Activated CD8-positive, alpha-beta memory T cell treated with anti-CD3 and anti-CD28 coated beads for 48 hours (primary cell): ENCODE measurements at places on chromosomes 4 and X.

- no peak for DNase-seq
Observed at GRCh38 chr4:2411786-2412510, 6.5 kb downstream of the ZFYVE28 start.

- DNase-seq: no peak
Observed at GRCh38 chr4:124325690-124326089, 386.8 kb downstream of the ANKRD50 start.

DNA sequence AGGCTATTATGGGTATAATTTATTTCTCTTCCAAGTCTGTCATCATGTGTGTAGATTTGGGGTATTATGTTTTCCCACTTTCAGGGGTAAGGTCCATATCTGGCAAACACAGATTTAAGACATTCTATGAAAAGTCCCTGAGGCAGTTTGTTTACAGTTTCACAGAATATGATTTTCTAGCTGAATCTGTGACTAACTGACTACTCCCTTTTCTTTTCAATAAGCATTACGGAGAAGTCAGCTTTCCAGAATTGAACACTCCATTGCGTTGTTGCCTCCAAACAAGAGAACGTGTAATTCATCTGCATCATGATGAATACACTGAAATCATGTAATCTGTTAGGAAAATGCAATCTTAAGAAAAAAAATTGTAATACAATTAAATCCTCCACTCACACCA is 226.7 kb upstream of the SFRP2 start:
- DNase-seq: no peak

DNA sequence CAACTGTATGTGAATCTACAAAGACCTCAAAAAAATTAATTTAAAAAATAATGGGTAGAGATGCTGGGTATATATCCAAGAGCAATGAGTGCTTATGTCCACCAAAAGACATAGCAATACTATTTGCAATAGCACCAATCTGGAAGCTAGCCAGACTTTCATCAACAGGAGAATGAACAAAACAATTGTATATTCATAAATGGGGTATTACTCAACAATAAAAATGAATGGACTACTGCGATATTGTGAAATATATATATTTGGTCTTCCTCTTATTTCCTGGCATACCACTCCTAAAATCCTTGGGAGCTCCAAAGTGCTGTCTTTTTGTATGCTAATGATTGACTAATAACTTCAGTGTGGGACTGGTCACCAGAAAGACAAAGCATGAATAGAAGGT is 77.5 kb downstream of the MSN start:
- no peak for DNase-seq

DNA sequence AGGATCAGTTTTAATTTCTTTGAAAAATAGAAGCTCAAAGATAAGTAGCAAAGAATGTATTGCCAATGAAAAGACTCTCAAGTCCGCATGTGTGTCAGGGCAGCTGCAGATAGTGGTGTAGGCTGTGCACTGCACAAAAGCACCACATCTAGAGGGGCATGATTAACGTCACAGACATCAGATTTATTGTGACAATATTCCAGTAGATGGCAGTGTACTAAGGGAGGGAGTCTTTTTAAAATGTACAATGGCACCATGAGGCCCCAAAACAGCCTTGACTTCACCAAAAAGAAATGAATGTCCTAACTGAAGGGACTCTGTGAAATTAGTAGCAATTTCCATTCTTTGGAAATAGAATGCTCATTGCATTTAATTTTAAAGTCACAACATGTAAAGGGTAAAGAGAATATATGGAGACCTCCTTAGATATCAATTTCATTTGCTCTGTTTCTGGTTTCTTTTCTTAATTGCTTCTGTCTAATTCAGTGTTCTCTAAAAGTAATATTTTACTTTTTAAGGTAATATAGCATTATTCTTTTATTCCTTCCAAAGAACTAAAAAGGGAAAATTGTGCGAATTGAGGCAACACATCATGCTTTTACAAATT is 98.4 kb downstream of the ZNF827 start:
- no peak for DNase-seq

DNA sequence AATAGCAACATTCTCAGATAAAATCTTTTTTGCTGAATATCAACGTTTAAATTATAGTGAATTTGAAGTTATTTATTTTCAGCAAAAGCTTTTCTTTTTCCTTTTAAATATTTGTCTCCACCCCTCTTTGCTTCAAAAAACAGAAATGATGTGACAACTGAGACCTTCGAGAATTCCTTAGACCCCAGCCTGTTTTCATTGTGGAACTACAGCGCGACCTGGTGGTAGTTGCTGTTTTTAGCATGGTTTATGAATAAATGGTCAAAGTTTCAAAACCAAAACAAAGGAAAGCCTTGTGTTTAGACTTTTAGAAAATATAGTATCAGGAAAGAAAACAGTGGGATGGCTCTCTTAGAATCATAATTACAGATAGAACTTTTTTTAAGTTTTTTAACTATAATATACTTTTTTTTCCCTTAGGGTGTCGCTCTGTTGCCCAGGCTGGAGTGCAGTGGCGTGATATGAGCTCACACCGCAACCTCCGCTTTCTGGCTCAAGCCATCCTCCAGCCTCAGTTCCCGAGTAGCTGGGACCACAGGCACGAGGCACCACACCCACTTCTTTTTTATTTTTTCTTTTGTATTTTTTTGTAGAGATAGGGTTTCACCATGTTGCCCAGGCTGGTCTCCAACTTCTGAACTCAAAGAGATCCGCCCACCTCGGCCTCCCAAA is 26.8 kb upstream of the TMEM184C start:
- DNase-seq: peak; percentile 23

DNA sequence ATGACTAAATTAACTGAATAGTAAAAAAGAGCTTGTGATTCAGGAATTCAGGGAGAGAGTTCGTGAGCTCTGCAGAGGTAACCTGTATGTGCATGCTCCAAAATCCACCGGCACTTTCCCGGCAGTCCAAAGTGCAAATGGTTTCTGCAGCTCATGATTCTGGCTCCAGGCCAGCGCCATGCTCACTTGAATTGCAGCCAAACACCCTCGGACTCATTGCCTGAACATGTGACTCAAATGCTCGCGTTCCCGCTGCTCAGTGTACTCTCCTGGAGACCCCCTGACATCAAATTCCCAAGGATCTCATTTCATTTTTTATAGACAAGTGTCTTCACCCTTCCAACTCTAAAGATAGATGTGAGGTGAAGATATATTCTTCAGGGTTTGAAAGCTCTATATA is 44.1 kb upstream of the SH3RF1 start:
- no peak for DNase-seq

GRCh38 chr4:123536225-123536624 is 139.6 kb downstream of the SPRY1 start:
- DNase-seq: no peak

- DNase-seq: no peak
Observed at GRCh38 chr4:110501826-110502225, 25.9 kb downstream of the ENPEP start.

GRCh38 chr4:126957556-126957955 is 675.2 kb upstream of the INTU start:
- DNase-seq: no peak

GRCh38 chrX:1784773-1785172 is 169.9 kb downstream of the ASMT start:
- DNase-seq: no peak

DNA sequence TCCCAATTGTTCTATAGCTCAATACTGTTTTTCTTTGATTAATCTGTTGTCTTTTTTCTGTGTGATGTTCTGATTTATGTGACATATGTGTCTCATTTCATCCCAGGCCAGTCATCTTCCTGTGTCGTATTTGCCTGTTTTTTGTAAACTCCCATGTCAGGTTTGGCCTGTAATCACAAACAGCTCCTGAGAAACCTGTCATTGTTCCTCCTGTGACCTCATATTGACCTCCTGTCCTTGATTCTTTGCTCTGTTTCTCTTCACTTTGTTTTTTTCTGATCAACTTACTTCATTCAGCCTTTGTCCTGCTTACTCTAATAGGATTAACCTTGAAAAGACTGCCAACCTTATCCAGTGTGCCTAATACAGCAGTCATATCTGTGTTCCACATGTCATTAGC is 438.3 kb downstream of the CFAP47 start:
- no peak for DNase-seq

- DNase-seq: no peak
Observed at GRCh38 chrX:54818221-54818620, 10.7 kb downstream of the MAGED2 start.

- no peak for DNase-seq
Observed at GRCh38 chr4:89837993-89838390, 1.0 kb upstream of the SNCA start.

- no peak for DNase-seq
Observed at GRCh38 chr4:98765771-98766170, 107.4 kb upstream of the TSPAN5 start.

DNA sequence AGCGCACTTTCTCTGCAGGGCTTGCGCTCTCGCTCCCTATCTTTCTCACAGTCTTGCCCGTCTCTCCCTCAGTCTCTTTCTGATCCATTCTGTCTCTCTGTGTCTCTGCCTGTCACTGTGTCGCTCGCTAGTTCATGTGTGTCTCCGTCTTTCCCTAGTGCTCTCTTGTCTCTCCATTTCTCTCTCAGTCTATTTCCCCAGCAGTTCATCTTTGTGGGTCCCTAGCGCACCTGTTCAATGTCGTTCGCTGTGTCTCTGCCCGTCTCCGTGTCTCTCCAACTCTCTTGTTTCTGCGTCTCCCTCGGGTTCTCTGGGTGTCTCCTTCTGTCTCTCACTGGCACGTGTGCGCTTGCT is 1.5 kb downstream of the GPR101 start:
- DNase-seq: no peak

GRCh38 chr4:38663090-38663800 is 754 bp upstream of the KLF3 start:
- DNase-seq: no peak

DNA sequence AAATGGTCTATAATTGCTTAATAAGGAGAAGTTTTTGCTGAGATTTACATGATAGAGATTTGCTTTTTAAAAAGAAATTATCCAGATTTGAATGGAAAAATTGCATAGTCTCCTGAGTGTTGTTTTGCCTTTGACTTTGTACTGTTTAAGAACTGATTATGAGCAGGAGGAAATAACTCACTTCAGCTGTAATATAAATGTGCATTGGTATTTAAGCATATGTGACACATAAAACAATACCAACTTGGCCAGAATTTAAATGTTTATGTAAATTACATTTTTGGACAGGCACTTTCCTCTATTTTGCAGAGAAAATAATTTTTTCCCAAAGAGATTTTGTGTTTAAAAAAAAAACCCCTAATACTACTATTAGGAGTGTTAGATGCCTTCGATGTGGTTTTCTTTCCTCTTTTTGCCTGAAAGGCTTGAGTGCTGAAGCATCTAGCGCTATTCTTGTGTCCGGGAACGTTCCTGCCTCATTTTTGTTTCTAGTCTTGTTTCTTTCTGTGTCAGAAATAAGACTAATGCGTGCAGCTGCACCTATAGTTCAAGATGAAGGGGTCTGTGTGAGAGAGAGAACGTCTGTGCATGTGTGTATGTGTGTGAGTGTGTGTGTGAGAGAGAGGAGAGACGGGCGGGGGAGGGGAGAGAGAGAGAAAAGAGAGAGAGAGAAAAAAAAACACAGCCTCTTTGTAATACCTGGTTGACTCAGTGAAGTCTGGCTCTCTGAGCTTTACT is 60.8 kb downstream of the TBL1X start:
- no peak for DNase-seq

DNA sequence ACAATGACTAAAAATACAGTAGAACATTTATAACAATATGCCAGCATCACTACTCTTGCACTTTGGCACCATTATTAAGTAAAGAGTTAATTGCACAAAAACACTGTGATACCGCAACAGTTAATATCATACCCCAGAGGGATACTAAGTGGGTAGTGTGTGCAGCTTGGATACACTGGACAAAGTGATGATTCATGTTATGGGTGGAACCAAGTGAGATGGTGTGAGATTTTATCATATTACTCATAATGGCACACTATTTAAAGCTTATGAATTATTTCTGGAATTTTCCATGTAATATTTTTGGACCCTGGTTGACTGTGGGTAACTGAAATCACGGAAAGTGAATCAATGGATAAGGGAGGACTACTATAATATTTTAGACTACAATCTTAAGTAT is 265.3 kb downstream of the PCDH18 start:
- no peak for DNase-seq

DNA sequence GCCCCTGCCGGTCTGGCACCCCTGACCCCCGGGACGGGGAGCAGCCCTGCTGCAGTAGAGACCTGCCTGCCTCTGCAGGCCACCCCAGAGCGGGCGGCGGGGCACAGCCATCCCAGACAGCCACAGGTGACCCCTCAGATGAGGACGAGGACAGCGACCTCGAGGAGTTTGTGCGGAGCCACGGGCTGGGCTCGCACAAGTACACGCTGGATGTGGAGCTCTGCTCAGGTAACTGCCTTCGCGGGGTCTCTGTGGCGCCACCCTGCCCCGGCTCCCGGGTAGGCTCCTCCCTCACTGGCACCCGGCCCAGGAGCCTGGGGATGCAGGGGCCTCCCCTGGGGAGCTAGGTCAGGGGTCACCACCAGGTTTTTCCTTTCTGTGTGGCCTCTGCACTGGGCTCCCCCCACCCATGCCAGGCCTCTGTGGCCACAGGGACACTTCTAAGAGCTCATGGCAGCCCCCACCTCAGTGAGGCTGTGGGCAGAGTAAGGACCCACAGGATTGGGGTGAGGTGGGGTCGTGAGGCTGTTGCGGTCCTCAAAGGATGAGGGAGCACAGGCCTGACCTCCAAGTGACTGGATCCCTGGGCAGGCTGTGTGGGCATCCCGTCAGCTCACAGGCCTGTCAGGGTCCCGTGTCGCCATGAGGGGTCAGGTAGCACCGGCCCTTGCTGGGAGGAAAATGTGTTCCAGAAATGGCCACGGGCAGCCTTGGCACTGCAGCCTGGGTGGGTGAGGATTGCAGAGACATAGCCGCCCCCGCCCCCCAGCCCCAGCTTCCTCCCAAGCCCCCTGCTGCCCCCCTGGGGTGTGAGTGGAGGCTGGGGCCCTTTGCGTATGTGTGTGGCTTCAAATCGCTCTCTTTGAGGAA is 6.4 kb downstream of the UVSSA start:
- DNase-seq: no peak

- no peak for DNase-seq
Observed at GRCh38 chr4:5168891-5169290, 117.6 kb downstream of the STK32B start.

DNA sequence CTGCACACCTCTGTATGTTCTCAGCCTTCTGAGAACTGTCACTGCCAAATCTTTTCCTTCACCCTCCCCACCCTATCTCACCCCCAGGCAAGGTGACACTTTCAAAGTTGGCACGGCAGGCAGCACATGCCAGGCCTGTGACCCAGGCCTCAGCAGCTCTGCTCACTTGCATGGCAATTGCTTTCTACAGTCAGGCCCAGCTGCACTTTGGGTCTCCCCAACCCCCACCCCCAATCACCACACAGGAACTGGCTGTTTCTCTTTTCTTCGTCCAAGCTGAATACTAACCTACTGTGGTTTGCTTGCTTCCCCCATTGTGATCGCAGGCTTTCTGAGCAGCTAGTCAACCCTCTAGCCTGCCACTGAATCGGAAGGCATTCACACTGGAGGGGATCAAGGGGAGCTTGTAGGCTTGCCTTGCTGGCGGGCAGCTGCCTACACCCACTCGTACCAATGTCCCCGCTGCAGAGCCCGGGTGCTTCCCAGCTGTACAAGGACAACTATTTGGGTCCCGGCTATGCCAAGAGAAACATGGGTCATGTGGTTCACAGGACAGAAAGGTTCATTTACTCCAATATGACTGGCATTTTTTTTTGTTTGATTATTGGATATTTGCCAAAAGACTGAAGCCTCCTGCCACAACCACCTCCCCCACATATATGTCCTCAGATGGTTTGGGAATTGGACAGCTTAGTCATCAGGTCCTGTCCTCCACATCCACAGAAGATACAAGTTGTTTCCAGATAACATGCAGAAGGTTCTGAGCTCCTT is 28.1 kb downstream of the SLC25A43 start:
- DNase-seq: no peak

- no peak for DNase-seq
Observed at GRCh38 chrX:104172788-104173187, 6.5 kb downstream of the FAM199X start.
